ENCODE measurements at places on chromosomes 6 and 20.

- DNase-seq: no peak
Measured at GRCh38 chr6:68654134-68654533, 19.1 kb downstream of the ADGRB3 start.

GRCh38 chr20:5835871-5836270 lies 85.7 kb downstream of the SHLD1 start:
- peak; percentile 14 for DNase-seq

- DNase-seq: no peak
Measured at GRCh38 chr6:43368259-43369160, 937 bp downstream of the ZNF318 start.

- DNase-seq: no peak
Measured at GRCh38 chr20:41213150-41213820, 75.9 kb downstream of the PLCG1 start.

- DNase-seq: peak; percentile 52
Measured at GRCh38 chr20:48051794-48052474, 266.7 kb upstream of the SULF2 start.

DNA sequence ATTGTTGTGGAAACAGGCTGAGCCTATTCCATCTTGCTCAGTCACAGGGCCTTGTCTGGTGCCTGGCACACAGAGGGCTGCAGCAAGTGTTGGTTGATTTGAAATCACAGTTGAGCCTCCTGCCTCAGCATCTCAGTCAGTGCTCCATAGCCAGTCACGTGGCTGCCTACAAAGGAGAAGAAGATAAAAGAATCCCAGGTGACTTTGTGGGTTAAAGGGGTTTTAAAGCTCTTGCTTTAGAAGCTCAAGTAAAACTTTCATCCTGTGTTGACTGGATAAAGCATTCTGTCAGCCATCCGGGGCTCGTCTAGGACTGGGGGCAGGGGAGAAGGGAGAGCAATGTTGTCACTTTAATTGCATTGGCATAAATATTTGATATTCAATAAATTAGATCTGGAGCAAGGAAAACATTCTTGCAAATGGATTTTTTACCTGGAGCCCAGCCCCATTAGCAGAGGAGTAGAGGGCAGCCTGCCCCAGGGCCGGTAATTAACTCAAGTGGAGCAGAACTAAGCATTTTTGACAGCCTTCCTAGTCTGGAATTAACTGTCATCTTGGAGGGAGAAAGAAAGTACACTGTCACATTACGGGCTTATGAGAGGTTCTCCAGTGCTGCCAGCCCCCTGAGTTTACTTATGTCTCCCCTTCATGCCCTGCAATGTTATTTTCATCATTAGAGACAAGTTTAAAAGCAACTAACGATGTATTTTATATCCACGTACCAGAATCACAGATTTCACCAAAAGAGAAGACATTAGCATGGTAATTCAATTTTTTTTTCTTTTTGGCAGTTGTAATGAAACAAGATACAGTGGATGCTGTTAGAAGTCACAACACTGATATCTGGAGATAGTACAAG lies 71.7 kb upstream of the GTSF1L start:
- DNase-seq: no peak

- no peak for DNase-seq
Measured at GRCh38 chr20:5806457-5807263, 56.5 kb downstream of the SHLD1 start.

DNA sequence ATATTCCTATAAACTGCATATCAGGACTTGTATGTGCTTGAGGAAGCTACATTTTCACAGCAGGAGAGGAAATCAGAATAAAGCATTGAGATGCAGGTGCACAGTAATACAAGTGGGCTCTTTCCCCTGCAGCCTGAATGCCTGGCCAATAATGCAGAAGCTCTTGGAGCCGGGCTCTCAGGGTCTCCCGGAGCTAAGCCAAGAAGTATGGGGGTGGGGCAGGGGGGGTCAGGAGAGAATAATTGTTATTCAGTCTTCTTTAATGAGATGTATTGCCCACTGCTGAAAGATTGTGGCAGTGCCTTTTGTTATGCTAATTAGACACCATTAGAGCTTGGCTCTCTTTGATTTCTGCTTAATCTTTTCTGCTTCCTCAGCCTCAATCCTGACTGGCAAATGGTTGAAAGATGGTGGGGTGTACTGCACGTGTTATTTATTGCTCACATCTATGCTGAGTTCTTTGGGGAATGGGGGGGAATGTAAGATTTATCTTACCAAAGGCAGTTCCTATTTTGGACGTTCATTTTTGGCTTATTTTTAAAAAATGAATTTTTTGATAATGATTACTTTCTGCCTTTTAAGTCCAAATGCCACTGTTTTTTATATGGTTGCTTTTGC lies 407.6 kb upstream of the SOX4 start:
- DNase-seq: no peak

GRCh38 chr20:62927128-62927705 lies 912 bp upstream of the DIDO1 start:
- DNase-seq: no peak

- no peak for DNase-seq
Measured at GRCh38 chr20:8227293-8227692, 95.2 kb downstream of the PLCB1 start.

- no peak for DNase-seq
Measured at GRCh38 chr6:151018046-151018445, 152.5 kb downstream of the MTHFD1L start.

- no peak for DNase-seq
Measured at GRCh38 chr6:31764198-31764597, 1.7 kb downstream of the SAPCD1 start.

GRCh38 chr20:45322952-45323383 lies 14.9 kb upstream of the MATN4 start:
- no peak for DNase-seq

GRCh38 chr6:79781916-79782315 lies 150.8 kb downstream of the SH3BGRL2 start:
- DNase-seq: no peak
